ENCODE measurements at places on chromosomes 13 and 19.

DNA sequence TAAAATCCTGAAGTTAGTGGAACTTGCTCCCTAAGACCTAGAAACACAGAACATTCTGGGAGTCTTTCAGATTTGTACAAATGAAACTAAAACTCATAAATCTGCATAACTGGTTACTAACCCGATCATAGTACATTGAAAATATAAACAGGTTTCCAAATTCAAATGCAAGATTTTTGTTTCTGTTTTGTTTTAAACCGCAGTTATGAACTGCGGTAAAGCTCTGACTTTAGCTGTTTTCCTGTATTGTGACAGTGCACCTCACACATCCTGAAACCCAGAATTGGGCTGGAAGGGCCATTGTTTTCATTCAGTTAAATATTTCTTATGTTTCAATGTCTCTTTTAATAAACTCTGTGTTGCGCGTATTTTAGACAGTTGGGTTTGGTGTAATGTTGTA, 204.7 kb downstream of the SHISA2 start:
- DNase-seq = no peak

GRCh38 chr13:35947315-35947714, 183.9 kb downstream of the DCLK1 start:
- DNase-seq = no peak

DNA sequence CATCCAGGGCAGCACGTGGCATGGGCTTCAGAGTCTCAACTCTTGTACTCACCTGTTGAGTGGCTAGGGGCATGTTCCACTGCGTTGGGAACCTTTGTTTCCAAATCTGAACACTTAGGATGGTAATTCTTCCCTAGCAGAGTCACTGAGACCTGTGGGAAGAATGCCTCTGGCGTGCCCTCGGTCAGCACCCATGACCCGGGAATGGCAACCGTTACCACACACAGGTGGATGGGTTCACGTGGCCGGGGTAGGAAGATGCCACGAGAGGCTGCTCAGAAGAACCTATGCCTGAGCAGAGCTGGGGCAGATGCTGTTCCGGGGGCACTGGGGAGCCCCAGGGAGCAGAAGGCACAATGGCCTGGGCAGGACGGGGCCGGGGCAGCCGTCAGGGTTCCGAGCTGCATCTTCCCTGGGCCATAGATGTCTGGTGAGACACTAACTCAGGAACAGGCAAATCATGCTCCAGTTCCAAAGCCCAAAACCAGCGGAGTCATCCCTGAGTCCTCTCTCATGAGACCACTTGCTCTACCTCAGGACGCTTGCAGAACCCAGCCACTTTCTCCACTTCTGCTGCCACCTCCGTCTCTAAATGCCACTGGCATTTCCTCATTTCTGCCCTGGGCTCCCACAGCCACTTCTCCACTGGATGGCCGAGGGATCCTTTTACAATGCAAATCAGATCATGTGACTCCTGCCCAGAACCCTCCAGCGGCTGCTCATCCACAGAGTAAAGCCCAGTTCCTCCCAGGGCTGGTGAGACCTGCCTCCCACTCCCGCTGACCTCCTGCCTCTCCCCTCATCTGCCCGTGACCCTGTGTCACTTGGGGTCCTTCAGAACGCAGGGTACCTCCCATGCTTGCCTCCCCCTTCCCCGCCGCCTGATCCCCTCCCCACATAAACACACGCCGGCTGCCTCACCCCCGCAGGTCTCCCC, 36.7 kb downstream of the FAM124A start:
- DNase-seq = no peak

GRCh38 chr19:17324357-17325114, 10.1 kb downstream of the ANO8 start:
- no peak for DNase-seq

GRCh38 chr19:1482361-1483130, 3.5 kb upstream of the C19orf25 start:
- DNase-seq = peak; percentile 81

GRCh38 chr19:2037651-2038255, 13.3 kb downstream of the MKNK2 start:
- DNase-seq = no peak

DNA sequence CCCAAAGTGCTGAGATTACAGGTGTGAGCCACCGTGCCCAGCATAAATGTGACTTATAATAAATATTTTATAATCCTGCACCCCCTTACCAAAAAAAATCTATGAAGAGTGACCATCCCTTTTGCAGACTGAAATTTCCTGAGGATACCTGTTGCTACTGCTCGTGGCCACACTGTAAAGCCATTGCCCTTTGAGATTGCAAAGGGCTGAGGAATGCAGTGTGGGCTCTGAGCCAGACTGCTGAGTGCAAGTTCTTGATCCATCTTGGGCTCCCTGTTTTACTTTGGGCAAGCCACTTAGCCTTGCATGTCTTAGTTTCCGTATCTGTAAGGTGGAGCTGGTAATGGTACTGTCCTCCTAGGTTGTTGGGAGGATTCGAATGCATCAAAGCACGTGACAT, 23.4 kb downstream of the SIPA1L3 start:
- DNase-seq = no peak

GRCh38 chr19:15672580-15673175, at the start of gene CYP4F12:
CYP4F12 (plus strand) TSS chr19:15673087; CDS start chr19:15673530, 443 bp downstream.
- DNase-seq = no peak

- DNase-seq = no peak
Measured at GRCh38 chr13:45718992-45719391, 16.9 kb downstream of the CBY2 start.

DNA sequence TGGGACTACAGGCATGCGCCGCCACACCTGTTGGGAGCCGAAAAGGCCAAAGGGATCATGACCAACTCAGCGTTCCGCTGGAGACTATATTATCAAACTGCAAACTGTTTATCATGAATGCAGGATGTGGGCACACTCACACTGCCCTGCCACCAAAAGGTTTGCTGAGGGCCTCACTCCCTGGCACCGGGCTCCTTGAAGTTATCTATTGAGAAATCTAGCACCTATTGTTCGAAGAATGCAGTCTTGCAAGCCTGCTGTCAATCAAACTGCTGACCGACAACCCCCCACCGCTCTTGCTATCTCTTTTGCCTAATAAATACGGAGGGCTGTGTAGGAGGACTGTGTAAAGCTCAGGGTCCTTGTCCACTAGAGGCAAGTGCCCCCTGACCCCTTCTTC, 5.2 kb upstream of the ZNF836 start:
- no peak for DNase-seq

- no peak for DNase-seq
Measured at GRCh38 chr13:33531484-33531883, 245.9 kb upstream of the STARD13 start.

DNA sequence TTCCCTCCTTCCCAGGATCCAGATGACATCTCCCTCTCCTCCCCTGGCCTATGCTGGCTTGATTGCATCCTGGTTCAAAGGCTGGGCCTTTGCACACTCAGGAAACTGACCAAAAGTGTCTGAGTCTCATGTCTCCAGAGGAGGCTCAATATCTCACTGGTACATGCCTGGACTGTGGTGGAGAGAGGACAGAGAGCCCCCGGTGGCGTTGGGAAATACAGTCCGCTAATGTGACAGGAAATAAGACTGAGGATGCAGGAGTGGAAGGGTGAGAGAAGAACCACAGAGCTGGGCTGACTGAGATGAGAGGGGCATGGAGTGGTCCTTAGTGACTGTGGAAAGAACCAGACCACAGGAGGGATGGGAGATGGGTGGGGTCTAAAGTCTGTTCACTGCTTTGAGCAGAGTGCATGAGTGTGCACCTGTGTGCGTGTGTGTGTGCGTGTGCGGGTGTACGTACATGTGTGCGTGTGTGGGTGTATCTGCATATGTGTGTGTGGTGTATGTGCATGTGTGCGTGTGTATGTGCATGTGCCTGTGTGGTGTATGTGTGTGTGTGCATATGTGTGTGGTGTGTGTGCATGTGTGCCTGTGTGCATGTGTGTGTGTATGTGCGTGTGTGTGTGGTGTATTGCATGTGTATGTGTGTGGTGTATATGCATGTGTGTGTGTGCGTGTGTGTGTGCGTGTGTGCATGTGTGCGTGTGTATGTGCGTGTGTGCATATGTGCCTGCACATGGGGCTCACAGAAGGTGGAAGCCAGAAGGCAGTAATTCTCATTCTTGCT, 1.9 kb downstream of the SIGLEC5 start:
- no peak for DNase-seq

Measured in osteocyte (in vitro differentiated cells).